ENCODE measurements at places on chromosomes 6 and 20.

DNA sequence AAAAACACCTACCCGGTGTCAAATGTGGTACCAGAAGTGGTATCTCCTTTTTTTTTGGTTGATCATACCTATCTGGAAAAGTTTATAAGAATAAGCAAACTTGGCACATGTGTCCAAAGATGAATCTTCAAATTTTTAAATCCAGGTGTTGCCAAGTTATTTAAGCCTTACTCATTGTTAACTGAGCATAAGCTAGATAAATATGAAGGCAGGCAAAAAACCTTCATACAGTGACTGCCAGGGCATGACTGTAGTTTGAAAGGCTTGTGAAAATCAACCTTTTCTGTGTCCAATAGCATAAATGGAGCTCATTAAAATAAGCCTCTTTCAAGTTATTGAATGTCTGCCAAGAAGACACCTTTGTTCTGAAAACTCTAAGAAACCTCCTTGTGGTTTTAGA, 699.2 kb downstream of the DOK5 start:
- no peak for DNase-seq

DNA sequence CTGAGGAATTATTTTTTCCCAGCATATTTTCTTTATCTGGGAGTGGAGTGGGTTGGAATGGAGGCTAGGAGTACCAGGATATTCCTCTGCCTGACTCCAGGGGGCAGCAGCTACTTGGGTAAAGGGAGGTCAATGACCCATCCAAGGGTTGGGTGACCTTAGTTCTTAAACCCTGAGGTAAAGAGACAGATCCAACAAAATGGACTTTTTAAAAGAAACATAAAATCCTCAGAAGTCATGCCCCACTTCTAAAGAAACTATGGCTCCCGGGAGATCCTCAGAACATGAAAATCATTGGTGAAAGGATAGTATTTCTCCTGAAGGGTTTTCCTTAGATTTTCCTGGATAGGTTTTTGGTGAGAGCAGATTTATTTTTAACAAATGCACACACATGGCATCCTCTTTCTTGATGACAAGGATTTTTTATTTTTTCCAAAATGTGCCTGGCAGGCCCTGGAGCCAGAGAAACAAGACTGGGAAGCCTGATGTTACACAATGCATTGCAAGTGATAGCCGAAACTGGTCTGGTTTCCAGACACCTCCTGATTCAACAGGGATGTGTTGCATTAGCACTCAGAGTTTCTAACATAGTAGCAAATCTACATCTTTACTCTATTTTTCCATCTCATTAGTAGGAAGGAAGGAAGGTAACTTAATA, 240.9 kb upstream of the BTBD3 start:
- DNase-seq: peak; percentile 67

GRCh38 chr20:39013662-39014109, 51.5 kb downstream of the DHX35 start:
- DNase-seq: no peak

- no peak for DNase-seq
These were observed 350.4 kb downstream of the TENT5A start for GRCh38 chr6:81401970-81402690.

- no peak for DNase-seq
These were observed 114.2 kb downstream of the QRSL1 start for GRCh38 chr6:106743612-106744011.

GRCh38 chr20:44166477-44166876, 20.5 kb downstream of the JPH2 start:
- no peak for DNase-seq

- peak; percentile 87 for DNase-seq
These were observed at the start of gene CST3 for GRCh38 chr20:23637282-23638221. CST3 (minus strand) TSS chr20:23637955; CDS start chr20:23637862, 93 bp downstream.

- DNase-seq: no peak
These were observed 116.4 kb upstream of the POU3F2 start for GRCh38 chr6:98717988-98718387.

DNA sequence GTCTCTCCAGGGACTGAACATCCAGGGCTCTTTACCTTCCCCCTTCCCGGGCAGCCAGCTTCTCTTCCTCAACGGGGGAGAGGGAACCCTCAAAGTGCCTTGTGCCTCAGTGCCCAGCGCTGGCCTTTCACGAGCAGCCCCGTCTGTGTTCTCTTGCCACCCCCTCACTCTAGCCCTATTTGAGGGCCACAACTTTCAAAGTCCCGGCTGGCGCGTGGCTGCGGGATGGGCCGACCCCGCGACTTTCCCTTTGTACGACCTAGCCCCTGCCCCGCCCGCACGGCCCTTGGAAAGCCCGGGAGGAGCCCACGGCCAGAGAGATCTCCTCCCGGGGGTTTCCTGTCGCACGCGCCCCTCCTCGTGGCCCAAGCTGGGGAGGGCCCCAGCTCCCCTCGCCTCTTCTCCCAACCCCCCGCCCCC, 559 bp downstream of the SCRT2 start:
- no peak for DNase-seq

DNA sequence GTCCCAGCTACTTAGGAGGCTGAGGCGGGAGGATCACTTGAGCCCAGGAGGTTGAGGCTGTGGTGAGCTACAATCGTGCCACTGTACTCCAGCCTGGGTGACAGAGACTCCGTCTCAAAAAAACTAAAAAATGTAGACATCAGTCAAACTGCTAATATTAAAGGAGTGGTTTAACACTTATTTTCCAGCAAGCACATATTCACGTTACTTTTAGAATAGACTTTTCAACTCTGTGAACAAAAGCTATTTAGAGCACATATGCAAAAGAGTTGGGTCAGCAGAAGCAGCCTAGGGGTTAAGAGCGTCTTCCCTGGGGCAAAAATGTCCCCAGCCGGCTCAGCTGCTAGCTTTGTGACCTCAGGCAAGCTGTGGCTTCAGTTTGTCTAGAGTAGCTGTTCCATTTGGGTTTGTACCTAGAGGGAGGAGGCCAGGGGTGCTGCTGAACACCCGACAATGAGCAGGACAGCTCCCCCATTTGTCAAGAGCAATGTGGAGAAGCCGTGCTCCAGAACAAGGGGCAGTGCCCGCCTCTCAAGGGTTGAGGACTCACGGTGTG, 62.5 kb upstream of the PTGIS start:
- no peak for DNase-seq

- DNase-seq: peak; percentile 67
These were observed 39.6 kb upstream of the PRELID3B start for GRCh38 chr20:59082077-59082740.

DNA sequence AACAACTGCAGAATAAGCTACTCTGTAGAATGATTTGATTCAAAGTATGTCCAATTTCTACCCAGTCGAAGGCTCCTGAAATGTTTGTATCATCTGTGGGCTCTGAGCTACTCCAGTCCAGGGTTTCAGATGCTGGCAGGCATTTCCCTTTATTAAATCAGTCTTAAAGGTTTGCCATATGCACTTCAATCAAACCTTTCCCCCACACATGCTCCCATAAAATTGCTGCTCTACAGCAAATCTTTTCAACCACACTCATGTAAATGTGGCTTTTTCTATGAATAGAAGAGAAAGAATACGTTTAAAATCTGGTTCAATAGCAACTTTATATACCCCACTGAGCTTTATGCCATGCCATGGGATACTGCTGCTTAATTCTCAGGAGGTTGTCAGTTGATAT, 242.4 kb upstream of the MAP3K7 start:
- no peak for DNase-seq

GRCh38 chr6:110322151-110322873, 35.8 kb downstream of the METTL24 start:
- DNase-seq: no peak

GRCh38 chr6:159931846-159932245, 37.0 kb upstream of the IGF2R start:
- DNase-seq: no peak

- DNase-seq: peak; percentile 63
These were observed 45.6 kb upstream of the ARFGEF2 start for GRCh38 chr20:48875914-48876240.

DNA sequence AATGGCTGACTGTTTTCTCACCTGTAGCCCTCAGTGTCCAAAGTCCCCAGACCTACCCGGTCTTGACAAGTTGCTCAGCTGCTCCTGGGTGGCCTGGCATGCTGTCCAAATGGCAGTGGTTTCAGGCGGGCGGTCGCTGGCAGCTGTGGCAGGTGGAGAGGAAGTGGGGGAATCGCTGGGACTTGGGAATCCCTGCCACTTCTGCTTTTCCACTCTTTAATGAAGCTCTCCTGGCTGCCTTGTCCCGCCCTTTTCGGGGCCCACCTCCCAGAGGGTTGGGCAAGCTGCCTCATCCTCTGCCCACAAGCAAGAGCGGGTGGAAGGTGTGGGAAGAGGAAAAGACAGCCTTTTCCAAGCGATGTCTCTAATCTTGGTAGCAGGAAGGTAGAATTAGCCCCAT, at the start of gene OCSTAMP:
OCSTAMP (minus strand) TSS at position 194 of the 400 bp plus-strand sequence; CDS start at position 100, 94 bp downstream.
- DNase-seq: no peak

GRCh38 chr6:43170417-43170930, 595 bp upstream of the SRF start:
- DNase-seq: peak; percentile 86

Data from HTR-8/SVneo (cell line).